NCI-H1417 treated with DMSO at 0.1 percent for 48 hours (cell line): ENCODE measurements at places on chromosomes 6 and 20.

DNA sequence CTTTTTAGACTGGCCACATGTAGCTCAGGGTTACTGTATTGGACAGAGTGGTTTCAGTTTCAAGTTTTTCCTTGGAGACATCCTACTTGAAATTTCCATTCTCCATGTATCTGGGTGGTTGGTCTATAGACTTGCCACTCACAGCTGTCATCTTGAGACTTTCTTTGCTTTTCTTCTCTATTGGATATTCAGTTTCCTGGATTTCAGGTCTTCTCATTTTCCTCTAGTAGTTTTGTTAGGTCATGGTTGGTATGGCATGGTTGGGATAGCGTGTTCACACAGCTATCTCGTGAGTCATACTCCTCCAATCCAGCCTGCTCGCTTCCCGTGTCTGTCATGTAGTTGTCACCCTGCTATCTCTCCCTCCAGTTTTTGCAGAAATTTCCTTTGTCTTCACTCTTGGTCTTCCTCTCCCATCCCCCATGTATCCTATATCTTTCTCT is 48.3 kb downstream of the PTPN1 start:
- no peak for DNase-seq

- DNase-seq = no peak
Measured at GRCh38 chr6:36028877-36029324, 1.3 kb downstream of the MAPK14 start.

DNA sequence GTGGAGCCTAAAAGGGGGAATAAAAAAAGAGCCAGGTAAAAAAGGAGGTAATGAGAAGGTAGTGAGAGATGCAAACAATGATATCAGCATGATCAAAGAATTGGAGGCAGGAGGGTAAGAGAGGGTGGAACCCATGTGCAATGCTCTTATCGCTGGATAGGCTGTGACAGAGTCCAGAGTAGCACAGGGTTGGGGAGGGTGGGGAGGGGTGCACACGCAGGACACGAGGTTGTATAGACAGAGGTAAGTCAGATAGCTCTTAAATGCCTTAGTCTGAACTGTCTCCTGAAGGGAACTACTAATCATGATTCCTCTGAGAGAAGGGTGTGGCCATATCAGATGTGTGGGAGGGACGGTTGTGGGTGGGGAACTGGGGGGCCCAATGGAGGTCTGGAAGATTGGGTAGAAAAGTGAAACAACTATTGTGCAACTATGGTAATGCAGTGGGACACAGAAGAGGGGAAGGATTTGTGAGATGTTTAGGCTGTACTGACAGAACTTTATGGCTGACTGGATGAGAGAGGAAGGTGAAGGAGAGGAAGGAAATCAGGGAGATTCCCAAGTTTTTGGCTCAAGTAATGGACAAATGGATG is 354.8 kb downstream of the BTBD9 start:
- DNase-seq = no peak

DNA sequence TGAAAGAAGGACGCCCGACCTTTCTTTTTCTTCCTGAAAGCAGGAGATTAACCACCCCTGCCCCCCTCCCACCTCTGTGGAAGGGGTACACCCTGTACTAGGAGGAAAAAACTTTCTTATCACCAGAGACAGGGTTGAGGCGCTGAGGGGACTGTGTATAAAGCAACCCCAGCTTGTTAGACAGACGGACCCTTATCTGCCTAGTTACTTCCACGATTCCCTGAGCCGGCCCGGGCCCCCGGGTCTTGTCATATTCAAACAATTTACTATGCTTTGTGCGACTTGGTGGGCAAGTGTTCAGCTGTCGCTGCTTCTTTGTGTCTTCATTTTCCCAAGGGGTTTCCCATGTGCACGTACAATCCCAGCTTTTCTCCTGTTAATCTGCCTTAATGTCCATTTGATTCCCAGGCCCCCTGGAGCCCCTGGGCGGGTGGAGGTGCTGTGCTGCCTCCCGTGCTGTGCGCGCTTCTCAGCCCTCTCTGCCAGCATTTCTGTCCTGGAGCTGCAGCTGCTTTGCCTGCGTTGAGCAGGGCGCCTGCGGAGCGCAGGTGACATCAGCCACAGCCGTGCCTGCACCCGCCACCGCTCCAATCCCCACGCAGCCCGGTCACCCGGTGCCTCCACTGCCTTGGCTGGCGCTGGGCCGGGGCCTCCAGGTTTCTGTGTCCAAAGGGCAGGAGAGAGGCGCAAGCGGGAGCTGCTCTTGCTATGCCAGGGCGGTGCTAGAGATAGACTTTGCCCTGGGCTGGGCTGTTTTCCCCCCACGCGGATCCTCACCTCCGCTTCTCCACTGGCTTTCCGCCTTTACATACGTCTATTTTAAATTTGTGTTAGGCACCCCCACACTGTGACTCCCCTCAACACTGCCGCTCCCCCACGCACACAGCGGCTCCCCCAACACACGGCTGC is 96.2 kb downstream of the TTLL2 start:
- no peak for DNase-seq

GRCh38 chr20:4601630-4602296 is 119.9 kb upstream of the PRND start:
- no peak for DNase-seq

DNA sequence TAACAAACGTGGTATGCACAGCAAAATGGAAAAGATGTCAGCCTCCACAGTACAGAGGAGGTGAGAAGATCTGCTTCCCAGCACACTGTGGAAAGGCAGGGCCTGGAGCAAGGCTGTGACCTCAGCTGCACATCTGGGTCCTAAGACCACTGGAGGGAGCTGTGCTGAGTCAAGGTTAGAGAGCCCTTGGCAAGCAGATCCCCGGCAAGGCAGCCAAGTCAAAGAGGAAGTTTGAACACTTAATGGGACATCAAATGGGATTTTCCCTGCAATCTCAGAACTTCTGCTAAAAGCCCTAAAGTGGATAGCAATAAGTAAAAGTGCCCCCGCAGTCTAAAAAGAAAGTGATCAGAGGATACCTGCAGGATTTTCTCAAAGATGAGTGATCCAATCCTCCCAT is 39.5 kb downstream of the UNC5CL start:
- DNase-seq = no peak

GRCh38 chr6:63672582-63673129 is 37.1 kb downstream of the PHF3 start:
- no peak for DNase-seq

DNA sequence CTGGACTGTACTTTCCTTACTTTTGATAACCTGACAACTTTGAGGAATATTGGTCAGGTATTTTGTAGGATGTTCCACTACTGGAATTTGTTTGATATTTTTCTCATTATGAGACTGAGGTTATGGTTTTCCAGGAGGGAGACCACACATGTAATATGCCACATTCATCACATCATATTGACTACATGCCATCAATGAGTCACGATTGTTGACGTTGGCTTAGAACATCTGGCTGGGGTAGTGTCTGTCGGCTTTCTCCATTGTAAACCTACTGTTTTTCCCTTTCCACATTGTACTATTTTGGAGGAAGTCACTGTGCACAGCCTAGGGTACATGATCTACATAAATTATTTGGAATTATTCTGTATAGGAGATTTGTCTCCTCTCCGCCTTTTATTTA is 1.4 kb upstream of the STX11 start:
- no peak for DNase-seq

- no peak for DNase-seq
Measured at GRCh38 chr6:74851596-74851995, 354.3 kb downstream of the COL12A1 start.

- no peak for DNase-seq
Measured at GRCh38 chr6:108546079-108547049, 14.4 kb upstream of the FOXO3 start.

DNA sequence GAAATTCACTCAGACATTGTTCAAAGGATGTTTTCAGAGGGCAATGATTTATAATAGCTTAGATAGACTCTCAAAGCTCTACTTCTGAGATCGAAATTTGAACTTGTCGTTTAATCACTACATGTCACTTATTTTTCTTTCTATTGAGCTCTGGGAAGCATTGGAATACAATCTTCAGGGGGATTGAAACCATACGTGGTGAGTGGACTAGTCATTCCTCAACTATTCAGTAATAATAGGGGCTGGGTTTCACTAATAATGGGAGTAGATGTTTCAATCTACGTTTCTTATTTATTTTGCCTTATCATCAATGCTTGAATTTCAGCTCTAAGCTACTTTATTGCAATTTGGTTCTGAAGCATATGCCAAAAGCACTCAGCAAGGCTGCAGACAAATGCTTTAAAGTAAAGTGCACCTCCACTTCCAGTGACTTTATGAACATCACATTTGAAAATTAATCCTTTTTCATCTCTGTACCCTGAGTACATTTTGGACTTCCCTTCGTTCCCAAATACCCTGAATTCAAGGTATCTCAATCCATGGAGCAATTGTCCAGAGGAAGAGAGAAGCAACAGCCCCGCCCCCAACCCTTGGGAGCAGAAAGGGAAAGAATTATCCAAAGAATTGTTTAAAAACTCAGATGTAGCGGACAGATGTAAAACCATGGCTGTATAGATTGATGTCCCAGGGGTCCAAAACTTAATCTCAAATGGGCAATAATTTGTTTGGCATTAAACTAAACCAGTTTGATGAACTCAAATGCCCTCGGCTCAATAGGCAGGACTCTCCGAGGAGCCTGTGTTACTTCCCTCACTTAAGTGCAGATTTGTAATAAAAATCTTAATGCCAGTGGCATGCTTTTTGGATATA is 68.1 kb downstream of the HFE start:
- no peak for DNase-seq

DNA sequence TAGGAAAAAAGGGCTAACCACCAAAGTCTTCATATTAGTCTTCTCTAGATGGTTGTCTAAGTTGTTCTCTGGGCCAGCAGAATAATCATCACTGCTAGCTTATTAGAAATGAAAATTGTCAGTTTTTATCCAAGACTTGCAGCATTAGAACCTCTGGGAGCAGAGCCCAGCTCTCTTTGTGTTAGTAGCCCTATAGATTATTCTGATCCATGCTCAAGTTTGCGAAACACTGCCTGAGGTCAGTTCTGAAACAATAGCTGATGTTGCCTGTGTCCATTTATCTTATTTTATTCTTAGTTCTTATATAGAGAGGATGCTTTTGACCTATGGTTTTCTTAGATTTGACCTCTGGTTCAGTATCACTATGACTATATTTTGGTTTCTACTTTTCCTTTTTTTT is 66.9 kb downstream of the BCKDHB start:
- no peak for DNase-seq

- DNase-seq = no peak
Measured at GRCh38 chr6:25590986-25591385, 61.0 kb upstream of the SCGN start.

DNA sequence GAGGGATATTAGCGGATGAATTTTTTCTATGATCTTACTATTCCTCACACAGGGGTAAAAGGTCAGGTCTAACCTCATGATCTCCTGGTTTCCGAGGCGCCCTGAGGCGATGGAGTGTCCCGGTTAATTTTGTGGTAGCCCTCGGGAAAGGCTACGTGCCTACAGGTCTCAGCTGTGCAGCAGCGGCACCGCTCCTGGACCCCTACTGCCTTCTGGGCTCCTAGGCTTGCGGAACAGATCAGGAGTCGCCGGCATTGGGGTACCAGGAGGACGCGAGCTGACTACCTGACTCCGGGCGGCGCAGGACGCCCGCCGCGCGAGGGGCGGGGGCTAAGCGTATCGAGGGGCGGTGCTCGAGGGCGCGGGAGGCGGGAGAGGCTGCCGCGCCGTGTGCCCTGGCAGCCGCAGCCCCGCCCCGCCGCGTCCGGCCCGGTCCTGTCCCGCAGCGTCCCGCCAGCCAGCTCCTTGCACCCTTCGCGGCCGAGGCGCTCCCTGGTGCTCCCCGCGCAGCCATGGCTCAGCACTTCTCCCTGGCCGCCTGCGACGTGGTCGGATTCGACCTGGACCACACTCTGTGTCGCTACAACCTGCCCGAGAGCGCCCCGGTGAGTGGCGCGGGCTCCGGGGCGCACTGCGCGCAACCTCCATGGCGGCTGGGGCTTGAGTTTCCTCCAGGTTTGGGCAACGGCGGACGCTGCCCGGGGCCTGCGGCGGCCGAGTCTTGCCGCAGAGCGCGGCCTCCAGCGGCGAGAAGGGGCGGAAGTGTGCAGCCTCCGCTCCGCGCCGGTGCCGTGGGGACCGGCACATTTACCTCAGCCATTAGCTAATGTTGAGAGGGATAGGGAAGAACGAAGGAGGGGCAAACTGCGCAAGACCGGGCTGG is at the start of gene NT5DC1:
TSS of gene NT5DC1 (plus strand) at position 435 of the 883 bp plus-strand sequence. CDS start at position 513, 78 bp downstream.
- peak; percentile 63 for DNase-seq

DNA sequence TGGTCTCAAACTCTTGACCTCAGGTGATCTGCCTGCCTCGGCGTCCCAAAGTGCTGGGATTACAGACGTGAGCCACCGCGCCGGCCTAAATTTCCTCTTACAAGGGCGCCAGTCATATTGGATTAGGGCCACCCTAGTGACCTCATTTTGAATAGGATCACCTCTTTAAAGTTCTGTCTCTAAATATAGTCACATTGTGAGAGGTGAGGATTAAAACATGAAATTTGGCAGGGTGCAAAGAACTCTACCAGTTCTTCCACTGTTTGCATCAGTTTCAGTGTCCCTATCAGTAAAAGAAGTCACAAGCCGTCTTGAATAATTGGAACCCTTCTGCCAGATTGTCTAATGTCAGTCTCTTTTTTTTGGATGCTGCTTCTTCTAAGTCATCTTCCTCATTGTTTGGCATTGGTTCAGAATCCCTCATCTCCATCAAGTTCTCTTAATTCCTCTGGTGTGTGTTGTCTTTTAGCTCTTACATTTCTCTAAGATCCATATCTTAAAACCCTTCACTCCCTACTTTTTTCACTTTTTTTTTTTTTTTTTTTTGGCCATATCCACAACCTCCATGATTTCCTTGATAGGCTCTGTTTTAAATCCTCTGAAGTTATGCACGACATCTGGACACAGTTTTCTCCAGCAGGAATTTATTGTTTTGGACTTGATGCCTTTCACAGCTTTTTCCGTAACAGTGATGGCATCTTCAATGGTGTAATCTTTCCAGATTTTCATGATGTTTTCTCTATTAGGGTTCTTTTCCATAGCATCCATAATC is 56.8 kb downstream of the NCOA3 start:
- DNase-seq = no peak

- DNase-seq = no peak
Measured at GRCh38 chr20:37353285-37353849, 7.4 kb downstream of the SRC start.

DNA sequence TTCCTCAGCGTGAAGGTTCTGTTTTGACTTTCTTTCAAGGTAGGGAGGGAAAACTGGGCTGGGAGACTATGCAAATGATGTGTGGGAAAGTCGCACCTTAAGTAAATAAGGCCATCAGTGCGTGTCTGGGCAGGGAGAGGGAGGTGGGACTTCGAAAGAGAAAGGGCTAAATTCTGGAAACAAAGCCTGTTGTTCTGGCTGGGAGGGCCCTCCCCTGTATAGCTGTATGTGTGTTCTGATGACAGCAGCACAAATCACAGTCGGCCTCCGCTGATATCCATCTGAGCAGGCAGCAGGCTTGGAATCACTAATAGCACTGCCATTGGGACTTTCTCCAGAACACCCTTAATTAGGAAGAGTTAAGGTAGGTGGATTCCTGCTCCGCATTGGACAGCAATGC is 19.2 kb downstream of the JAG1 start:
- peak; percentile 4 for DNase-seq

DNA sequence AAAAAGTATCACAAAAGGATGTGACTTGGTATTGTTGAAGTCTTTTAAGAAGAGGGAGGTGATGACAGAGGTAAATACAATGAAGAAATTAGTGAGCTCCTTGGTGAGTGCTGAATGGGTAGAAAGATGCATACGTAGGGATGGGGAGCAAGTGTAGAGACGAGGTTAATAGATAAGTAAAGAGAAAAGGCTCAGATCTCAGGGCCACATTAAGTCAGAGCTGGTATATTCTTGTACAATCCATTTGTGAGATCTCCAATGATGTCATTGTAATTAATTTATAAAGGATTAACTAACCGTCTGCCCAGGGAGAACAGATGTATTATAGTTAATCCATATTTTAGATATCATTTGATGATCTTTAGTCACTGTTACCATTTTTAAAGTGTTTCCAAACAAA is 43.4 kb downstream of the SMPDL3A start:
- no peak for DNase-seq
